ENCODE measurements at places on chromosomes 5 and 9.

DNA sequence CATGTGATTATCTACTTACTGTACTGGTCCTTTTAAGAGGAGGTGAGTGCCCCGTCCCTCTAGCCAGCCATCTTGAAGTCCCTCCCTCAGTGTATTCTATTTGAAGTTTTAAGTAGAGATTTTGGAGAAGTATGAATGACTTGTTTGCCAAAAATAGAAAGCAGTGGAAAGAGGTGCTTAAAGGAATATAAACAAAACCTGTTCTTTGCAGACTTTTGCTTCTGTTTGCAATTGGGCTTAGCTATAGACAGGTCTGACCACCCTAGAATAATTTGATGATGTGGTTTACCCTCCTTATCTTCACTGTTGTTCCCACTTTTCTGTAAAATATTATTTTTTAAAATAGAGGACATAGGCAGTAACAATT is 21.2 kb downstream of the OSMR start:
- no peak for DNase-seq

GRCh38 chr9:108844856-108845255 is 10.9 kb downstream of the ACTL7B start:
- no peak for DNase-seq

- DNase-seq: no peak
These were observed 184.7 kb downstream of the MAPKAP1 start for GRCh38 chr9:125522328-125522725.

- no peak for DNase-seq
These were observed 2.8 kb upstream of the PRDM12 start for GRCh38 chr9:130661451-130662098.

DNA sequence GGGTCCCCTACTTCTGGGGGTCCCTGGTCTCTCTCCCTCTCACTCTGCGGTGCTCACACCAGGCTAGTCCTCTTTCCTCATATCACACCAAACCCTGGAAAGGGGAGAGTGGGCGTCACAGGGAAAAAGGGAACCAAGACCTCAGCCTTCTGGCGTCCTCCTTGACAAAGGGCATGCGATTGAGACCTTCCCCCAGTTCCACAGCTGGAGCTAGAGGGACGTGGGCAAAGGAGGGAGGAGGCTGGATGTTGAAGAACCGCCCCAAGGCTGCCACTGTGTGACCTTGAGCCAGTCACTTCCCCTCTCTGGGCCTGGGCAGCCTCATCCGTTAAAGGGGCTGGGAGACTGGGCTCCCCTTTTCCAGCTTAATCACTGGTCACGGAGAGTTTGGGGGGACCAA is 18.5 kb upstream of the TOR2A start:
- DNase-seq: no peak

- no peak for DNase-seq
These were observed 13.4 kb downstream of the ZBED3 start for GRCh38 chr5:77073667-77074066.
